Right forelimb (tissue), 1 donor: ENCODE measurements at places on chromosomes 7 and 10.

DNA sequence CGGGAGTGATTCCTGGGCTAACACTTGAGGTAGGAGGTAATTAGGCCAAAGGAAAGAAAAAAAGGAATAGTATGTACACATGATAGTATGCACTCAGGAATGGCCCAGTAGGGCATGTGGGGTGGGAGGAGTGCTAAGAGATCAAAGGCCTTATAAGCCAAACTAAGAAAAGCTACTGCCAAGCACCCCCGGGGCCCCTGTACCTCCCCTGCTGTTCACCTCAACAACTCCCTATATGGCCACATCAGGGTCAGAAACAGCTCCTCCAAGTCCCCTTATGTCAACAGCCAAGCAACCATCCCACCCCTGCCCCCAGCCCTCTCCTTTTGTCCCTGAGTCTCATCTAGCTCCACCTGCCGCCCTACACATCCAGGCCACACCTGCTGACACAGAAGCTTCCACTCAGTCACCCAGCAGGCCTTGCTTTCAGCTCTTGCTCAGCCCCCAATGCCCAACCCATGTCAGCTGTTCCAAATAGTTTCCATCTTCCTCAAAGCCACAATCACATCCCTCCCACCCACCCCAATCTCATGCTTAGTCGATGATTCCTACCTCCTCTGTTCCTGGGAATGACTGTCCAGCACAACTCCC, 80.2 kb downstream of the SORBS1 start:
- DNase-seq, result no peak

DNA sequence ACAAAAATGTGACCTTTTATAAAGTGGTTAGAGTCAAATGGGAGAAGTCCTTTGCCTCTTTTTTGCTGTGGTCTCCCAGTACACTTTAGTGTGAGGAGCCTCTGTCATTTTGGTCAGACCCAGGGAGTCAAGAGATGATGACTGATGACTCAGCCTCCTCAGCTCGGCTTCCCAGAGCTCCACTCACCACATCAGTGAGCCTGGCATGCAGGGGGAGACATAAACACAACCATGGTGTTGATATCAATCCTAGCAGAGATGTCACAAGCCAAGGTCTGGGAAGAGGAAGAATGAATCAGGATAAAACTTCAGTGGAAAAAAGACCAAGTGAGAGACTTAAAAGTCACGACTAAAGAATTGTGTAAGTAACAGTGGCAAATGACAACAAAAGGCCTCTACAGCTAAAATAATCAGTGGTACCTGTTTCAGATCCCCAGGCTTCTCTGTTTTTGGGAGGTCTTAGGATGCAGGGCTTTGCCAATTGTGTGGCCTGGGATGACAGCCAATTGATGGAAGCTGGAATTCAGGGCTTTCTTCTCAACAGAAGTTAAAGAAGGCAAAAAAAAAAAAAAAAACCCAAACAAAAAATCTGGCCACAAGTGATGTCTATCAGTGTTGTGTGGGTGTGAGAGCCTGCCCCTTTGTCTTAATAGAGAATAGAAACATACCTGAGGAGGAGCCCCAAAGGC, 50.2 kb downstream of the TFAM start:
- peak; percentile 49 for DNase-seq

GRCh38 chr10:89684604-89685003, 16.8 kb upstream of the KIF20B start:
- DNase-seq, result no peak

GRCh38 chr10:86254081-86254480, 112.5 kb downstream of the GRID1 start:
- peak; percentile 27 for DNase-seq

DNA sequence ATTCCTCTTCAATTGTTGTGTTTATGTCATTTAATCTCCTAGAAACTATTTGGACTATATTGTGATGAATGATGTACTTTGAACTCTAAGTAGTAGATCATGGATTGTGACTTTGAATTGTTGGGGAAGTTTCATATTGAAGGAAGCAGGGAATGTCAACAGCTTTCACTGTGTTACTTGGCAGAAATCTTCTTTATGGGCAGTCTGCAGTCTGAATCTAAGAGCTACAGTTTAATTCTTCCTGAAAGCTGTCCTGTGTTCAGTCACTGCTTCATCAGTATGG, 91.6 kb downstream of the PPP1R9A start:
- DNase-seq, result no peak

- DNase-seq, result no peak
These were observed 107.1 kb downstream of the PIP4K2A start for GRCh38 chr10:22607261-22607660.

DNA sequence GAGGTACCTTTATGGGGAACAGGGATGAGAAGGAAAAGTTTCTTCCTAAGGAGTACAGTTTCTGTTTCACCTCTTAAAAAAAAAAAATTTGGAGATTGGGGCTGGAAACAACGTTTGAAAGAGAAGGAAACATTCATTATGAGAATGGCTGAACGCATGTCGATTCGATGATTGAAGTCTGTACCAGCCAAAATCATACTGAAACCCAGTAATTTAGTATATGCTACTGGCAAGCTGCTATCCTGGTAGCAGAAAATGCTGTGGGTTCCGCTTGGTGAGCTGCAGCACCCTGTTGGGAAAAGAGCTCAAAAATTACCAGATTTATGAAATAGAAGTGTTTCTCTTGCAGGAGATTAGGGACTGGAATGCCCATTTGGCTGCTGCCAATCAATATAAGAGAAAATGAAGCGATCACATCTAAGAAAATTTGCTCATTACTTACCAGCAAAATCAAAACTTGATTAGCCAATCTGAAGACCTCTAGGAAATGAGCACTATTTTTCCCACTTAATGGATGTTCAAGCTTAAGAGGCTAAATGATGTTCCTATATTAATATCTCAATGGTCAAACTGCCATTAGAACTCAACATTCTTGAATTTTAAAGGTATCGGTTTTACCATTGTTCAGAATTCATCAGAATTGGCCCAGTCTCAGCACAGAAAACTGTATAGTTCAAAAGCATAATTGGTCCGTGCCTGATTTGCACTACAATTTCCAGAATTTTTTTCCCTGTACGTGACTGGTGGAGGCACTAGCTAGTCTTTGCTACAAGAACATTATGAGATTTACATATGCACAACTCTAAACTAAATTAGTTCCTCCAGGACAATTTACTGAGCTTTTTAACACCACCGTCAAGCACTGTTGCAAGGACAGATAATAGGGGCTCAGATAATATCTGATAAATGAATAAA, 1.2 kb upstream of the ITGB1 start:
- no peak for DNase-seq

GRCh38 chr7:28192786-28193585, 12.4 kb upstream of the JAZF1 start:
- DNase-seq, result no peak

- no peak for DNase-seq
These were observed 18.3 kb downstream of the ZFAND2A start for GRCh38 chr7:1141651-1142050.

- DNase-seq, result no peak
These were observed 284.3 kb upstream of the KAT6B start for GRCh38 chr10:74542077-74542476.

DNA sequence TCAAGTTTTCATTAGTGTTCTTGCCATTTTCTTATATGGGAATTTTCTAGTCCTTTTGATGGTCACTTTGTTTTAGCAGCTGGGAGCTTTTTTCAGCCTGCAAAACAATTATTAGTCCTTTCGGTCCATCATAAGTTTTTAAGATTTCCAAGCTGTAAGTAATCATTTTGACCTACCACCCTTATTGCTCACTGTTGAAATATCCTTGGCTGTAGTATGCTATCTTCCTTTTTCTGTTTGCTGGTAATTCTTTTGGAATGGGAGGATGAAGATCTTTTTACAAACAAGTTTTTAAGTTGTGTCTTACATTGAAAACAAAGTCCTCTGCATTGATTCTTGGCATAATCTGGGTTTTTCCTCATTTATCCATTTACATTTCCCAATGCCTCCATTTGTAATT, 24.0 kb downstream of the BZW2 start:
- DNase-seq, result no peak

DNA sequence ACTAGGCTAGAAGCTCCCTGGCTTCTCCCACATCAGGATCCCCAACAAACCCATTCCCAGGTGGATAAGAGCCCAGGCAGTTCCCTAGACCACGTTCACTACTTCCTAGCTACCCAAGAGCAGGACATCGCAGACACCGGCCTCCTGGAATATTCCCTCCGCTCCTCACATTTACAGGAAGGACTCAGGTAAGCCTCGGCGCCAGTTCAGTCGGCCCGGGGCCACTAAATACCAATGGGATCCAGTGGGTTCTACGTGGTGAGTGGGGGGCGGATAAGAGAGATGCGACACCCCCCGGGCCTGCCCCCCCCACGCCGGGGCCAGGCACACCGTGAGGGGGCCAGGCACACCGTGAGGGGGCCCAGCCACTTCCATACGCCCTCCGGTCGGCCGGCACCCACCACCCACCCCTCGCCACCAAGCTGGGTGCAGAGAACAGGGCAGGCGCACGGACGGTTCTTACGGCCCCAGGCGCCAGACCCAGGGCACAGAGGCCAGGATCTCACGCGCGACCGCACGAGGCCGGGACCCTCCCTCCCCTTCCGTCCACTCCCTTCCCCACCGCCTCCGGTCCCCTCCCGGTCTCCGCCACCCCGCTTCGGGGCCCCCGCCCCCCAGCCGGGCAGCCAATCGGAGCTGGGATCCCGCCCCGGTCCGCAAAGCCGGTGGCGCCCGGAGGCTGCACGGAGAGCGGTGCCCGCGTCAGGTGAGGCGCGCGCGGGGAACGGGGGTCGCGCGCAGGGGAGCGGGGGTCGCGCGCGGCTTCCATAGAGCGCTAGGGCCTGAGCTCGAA, at the start of gene BLVRA:
Gene BLVRA, plus strand, starts transcription at position 652 of the 793 bp plus-strand sequence. CDS start 12,479 bp downstream, outside the sequence.
- DNase-seq, result peak; percentile 81

DNA sequence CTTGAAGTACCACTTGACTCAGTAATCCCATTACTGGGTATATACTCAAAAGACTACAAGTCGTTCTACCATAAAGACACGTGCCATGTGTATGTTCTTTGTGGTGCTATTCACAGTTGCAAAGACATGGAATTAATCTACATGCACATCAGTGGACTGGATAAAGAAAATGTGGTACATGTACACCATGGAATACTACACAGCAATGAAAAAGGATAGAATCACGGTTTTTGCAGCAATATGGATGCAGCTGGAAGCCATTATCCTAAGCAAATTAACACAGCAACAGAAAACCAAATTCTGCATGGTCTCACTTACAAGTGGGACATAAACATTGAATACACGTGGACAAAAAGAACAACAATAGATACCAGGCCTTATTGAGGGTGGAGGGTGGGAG, 583.4 kb upstream of the CELF2 start:
- no peak for DNase-seq

DNA sequence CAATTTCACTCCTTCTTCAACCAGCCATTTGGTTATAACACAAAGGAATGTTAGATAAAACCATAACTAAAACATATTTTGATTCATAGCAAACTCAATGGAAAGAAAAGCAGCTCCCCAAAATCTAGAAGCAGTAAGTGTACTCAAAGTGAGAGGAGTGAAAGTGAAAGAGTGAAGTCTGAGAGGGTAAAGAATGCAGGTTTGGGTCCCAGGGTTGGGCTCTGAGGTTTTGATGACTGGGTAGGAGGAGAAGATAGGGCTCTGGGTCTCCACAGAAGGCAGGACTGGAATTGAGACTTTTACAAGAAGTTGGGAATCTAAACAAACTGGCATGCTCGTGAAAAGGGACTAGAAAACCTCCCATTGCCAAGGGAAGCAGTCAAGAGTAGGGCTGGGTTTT, 85.4 kb upstream of the RSU1 start:
- no peak for DNase-seq
